ENCODE measurements at places on chromosomes 3 and 15. TPM values are rescaled to one million over a fixed set of nuclear protein-coding genes. Genes with fewer than 3 reads are reported as not detected.

Gene KLHL40
- not detected for total RNA-seq

Gene SLC12A1
- total RNA-seq = not detected

Gene ADPRH
- total RNA-seq = 0.36 TPM

Gene C3orf52
- 2.7 TPM for total RNA-seq

Gene PRR20G
- total RNA-seq = not detected

Gene CP
- not detected for total RNA-seq

Gene LHFPL4
- total RNA-seq = not detected

Gene NR2F2
- total RNA-seq = not detected

Gene CGNL1
- total RNA-seq = not detected

Gene RNU5B-1
- 34.8 TPM for total RNA-seq

Gene KPNA4
- total RNA-seq = 44.0 TPM

Gene GRM2
- 4.2 TPM for total RNA-seq

Gene SRGAP3
- 2.8 TPM for total RNA-seq

Gene HERC2
- total RNA-seq = 36.0 TPM

Gene SCN11A
- total RNA-seq = 0.08 TPM

Gene ACTRT3
- not detected for total RNA-seq

Gene A4GNT
- total RNA-seq = not detected

Gene GP9
- total RNA-seq = not detected
